MM.1S (cell line): ENCODE measurements at places on chromosomes 3 and 15.

GRCh38 chr3:141485641-141486495 lies 959 bp upstream of the RASA2 start:
- H3K4me3 ChIP-seq, result no peak overlapping the region; the same call in 1 of the 2 replicates
- no peaks in the 10 kb centered on the region for H3K27me3 ChIP-seq
- peaks cover 6% of the 10 kb centered on the region; the same call in 1 of the 2 replicates for H3K36me3 ChIP-seq

DNA sequence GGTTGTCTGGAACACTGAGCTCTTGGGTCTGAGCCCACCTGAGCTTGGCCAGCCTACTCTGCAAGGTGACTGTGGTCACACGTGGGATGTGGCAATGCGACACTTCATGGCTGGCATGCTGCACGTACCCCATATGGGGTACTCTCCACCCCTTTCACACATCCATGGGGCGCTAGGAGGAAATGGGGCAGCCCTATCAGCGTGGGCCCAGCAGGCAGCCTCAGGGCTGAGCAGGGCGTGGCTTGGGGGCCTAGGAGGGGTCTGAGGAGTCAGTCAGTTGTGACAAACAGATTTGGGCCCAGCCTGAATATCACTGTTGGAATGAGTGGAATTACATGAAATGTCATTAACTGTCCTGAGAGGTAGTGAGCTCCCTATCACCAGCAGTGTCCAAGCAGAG lies 82.3 kb upstream of the LINGO1 start:
- H3K27ac ChIP-seq, result no peak overlapping the region
- no peaks in the 10 kb centered on the region for H3K4me1 ChIP-seq
- H3K36me3 ChIP-seq, result no peaks in the 10 kb centered on the region
- peaks cover 73% of the 10 kb centered on the region for H3K27me3 ChIP-seq
- no peak for DNase-seq

- no peak overlapping the region for H3K27ac ChIP-seq
- no peak overlapping the region for H3K4me3 ChIP-seq
- no peak for DNase-seq
- no peaks in the 10 kb centered on the region for H3K36me3 ChIP-seq
Measured at GRCh38 chr3:37475435-37475834, 301.1 kb upstream of the LRRFIP2 start.

GRCh38 chr15:96358001-96358801 lies 27.7 kb downstream of the NR2F2 start:
- peak overlapping the region; percentile 75 for H3K4me3 ChIP-seq
- no peak for DNase-seq
- H3K4me1 ChIP-seq, result 0 out of 2 replicates have a peak, but pooled peaks cover 4% of the 10 kb centered on the region
- no peaks in the 10 kb centered on the region for H3K36me3 ChIP-seq
- H3K27ac ChIP-seq, result no peak overlapping the region
- peaks cover 64% of the 10 kb centered on the region for H3K27me3 ChIP-seq

- no peak for DNase-seq
- H3K27ac ChIP-seq, result no peak overlapping the region
- no peaks in the 10 kb centered on the region for H3K27me3 ChIP-seq
- H3K4me3 ChIP-seq, result no peak overlapping the region
Measured at GRCh38 chr3:31839144-31839917, 141.7 kb downstream of the OSBPL10 start.

DNA sequence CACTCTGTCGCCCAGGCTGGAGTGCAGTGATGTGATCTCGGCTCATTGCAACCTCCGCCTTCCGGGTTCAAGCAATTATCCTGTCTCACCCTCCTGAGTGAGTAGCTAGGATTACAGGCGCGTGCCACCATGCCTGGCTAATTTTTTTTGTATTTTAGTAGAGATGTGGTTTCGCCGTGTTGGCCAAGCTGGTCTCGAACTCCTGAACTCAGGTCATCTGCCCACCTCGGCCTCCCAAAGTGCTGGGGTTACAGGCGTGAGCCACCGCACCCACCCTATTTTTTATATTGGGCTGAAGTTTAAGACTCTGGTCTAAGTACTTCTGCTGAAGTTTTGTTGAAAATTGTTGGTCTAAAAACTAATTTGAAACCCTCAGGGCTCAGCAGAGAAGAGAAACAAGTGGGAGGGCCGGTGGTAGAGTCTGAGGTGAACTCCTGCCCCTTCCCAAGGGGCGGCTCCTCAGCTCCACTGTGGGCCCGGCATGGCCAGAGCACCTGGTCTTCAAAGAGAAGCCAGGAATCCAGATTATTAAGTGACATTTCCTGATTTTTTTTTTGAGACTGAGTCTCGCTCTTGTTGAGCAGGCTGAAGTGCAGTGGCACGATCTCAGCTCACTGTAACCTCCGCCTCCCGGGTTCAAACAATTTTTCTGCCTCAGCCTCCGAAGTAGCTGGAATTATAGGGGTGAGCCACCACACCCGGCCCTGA lies 4.0 kb downstream of the HDAC11 start:
- H3K27ac ChIP-seq, result no peak overlapping the region
- no peak overlapping the region for H3K4me3 ChIP-seq
- H3K27me3 ChIP-seq, result no peaks in the 10 kb centered on the region
- no peaks in the 10 kb centered on the region for H3K4me1 ChIP-seq

DNA sequence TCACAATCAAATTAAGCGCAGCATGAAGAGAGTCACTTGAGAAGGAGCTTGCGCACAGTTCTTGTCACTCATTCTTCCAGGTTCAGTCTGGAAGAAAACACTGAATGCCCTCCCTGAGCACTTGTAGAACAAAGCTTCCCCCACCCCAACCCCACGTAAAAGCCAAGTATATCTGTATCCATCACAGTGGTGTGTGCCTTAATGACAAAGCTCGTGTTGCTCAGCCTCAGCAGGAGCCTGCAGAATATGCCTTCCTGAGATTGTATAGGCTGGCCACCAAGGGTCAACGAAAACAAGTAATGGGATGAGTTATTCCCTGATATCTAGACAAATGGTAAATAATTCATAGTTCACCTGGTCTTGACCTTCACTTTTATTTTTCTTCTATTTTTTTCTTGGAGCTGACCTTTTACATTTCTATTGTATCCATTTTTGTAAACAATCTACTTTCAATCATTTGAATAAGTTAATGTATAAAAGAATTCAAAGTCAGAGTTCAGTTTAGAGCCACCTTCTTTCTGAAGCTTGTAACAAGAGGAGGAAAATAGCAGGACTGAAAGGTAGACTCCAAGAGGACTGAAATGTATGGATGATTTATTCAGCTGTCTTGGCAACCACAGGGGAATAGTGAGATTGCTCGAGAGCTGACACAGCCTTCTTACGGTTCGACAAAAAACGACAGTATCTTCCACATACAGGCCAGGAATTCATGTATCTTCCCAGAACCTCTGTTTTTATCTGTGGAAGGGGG lies 405.5 kb upstream of the TPM1 start:
- no peaks in the 10 kb centered on the region for H3K4me1 ChIP-seq
- no peak for DNase-seq
- no peaks in the 10 kb centered on the region for H3K36me3 ChIP-seq
- H3K27me3 ChIP-seq, result no peaks in the 10 kb centered on the region
- H3K4me3 ChIP-seq, result no peak overlapping the region
- no peak overlapping the region for H3K27ac ChIP-seq

DNA sequence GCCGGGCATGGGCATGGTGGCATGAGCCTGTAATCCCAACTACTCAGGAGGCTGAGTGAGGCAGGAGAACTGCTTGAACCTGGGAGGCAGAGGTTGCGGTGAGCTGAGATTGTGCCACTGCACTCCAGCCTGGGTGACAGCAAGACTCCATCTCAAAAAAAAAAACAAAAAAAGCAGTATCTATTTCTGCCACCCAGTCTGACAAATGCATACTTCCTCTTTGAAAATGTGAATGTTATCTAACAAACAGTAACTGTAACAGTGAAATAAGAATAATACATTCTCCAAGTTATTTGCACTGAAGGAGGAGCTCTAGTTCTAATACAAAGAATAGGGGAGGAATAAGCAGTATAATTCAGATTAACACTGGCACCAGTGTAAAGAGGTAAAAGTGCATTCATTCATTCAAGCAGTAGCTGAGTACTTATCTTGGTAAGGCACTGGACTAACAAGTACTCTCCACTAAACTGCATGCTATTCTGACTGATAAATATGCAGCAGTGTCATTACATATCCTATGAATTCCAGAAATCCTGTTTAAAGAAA lies 12.9 kb downstream of the VPS13C start:
- peak overlapping the region; percentile 2; the same call in 1 of the 2 replicates for H3K4me3 ChIP-seq
- H3K36me3 ChIP-seq, result no peaks in the 10 kb centered on the region
- H3K4me1 ChIP-seq, result peaks cover 14% of the 10 kb centered on the region
- H3K27ac ChIP-seq, result peak overlapping the region; percentile 37; the same call in 1 of the 2 replicates
- no peak for DNase-seq
- H3K27me3 ChIP-seq, result no peaks in the 10 kb centered on the region

DNA sequence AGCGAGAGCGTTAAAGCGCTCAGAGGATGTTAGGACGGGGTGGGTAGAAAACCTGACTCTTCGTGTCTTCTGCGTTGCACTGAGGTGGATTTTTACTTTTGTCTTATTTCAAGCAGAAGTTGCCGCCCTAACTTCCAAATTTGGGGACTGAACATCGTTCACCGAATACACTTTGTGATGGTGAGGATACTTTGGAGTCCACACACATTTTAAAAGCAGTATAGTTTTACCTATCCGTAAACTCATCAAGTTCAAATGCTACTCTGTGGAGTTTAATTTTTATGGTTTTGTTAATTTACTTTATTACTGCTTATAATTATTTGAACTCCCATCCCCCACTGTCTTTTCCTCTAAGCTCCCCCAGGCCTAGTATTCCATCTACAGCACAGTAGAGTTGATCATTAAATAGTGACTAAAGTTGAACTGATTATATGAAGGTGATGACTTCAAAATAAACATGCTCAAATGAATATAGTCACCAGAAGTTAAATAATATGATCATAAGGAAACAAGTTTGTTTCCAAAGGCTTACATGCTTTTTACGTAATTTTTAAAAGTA lies 617 bp upstream of the EOGT start:
- no peak for DNase-seq
- peak overlapping the region; percentile 18; the same call in 1 of the 2 replicates for H3K27ac ChIP-seq
- H3K27me3 ChIP-seq, result no peaks in the 10 kb centered on the region

DNA sequence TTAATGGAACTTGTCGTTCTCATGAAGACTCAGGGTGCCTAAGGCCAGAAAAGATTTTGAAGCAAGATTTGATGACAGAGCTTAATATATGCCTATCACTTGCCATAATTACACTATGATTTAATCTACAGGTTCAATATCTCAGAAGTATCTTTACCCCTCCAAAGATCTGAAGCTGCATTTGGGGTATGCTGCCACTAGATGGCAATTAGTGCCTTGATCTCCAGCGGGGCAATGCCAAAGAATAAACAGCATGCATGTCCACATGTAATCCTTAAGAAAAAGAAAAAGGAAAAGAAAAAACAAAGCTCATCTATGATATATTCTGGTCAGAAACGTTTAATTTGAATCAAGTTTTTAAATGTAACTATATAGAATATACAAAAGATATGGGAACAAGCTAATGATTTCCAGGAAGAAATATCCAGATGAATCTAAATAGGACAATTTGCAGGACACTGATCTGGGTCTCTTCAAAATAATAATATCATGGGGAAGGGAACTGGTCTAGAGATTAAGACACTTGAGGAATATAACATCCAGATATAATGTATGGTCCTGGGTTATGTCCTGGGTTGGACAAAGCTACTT lies 55.0 kb upstream of the SOX14 start:
- no peak overlapping the region for H3K27ac ChIP-seq
- no peaks in the 10 kb centered on the region for H3K4me1 ChIP-seq
- no peaks in the 10 kb centered on the region for H3K36me3 ChIP-seq

DNA sequence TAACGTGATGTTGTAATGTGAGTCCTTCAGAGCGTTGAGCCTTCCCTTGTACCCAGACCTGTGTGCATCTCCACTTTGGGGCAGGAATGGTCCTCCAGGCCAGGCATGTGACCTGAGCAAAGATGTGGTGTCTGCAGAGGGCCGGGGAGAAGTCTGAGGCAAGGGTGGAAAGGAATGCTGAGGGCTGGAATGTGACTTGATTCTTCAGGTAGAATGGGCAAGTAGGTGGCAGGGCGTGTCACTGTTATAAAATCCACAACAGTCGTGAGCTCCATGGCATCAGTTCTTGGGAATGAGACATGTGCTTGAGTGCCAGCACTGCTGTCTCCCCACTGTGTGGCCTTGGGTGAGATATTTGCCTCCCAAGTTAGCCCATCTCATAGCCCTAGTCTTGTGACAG lies 24.0 kb upstream of the BSN start:
- H3K4me3 ChIP-seq, result no peak overlapping the region
- H3K27me3 ChIP-seq, result no peaks in the 10 kb centered on the region
- DNase-seq, result no peak
- H3K4me1 ChIP-seq, result no peaks in the 10 kb centered on the region

DNA sequence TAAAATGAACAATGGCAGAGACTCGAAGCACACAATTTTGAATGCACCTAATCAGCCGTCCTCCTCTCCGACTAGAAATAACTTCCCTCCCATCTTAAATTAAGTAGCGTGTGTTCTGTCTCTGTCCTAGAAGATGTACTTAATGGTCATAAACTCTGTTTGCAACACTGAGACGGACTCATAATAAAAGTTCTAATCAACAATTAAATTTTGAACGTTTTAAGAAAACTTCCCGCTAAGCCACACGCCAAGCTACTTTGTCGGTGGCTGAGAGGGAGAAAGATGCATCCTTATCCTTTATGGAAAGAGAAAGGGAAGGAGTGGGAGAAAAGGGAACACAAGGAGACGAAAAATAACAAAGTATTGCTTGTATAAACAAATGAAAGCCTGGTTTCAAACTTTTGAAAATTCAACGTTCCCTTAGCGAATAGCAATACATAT lies 989 bp downstream of the GNB4 start:
- H3K4me3 ChIP-seq, result peak overlapping the region; percentile 62
- no peak for DNase-seq
- peaks cover 16% of the 10 kb centered on the region; the same call in 1 of the 2 replicates for H3K27me3 ChIP-seq

GRCh38 chr15:58779554-58779953 lies 8.5 kb downstream of the MINDY2 start:
- no peak for DNase-seq
- H3K4me1 ChIP-seq, result peaks cover 6% of the 10 kb centered on the region; the same call in 1 of the 2 replicates
- H3K36me3 ChIP-seq, result no peaks in the 10 kb centered on the region
- H3K27ac ChIP-seq, result no peak overlapping the region

- H3K27ac ChIP-seq, result no peak overlapping the region
- no peaks in the 10 kb centered on the region for H3K36me3 ChIP-seq
- H3K27me3 ChIP-seq, result no peaks in the 10 kb centered on the region
- DNase-seq, result no peak
Measured at GRCh38 chr3:125123451-125124305, 67.9 kb upstream of the HEG1 start.

- H3K27ac ChIP-seq, result no peak overlapping the region
- peaks cover 5% of the 10 kb centered on the region; the same call in 1 of the 2 replicates for H3K27me3 ChIP-seq
- H3K4me3 ChIP-seq, result no peak overlapping the region
- no peak for DNase-seq
- H3K4me1 ChIP-seq, result no peaks in the 10 kb centered on the region
Measured at GRCh38 chr15:34755419-34755773, 598 bp upstream of the GJD2 start.

GRCh38 chr15:38593524-38593923 lies 28.9 kb upstream of the RASGRP1 start:
- no peak overlapping the region for H3K4me3 ChIP-seq
- no peaks in the 10 kb centered on the region for H3K4me1 ChIP-seq
- no peak overlapping the region for H3K27ac ChIP-seq
- no peaks in the 10 kb centered on the region for H3K27me3 ChIP-seq

- H3K4me1 ChIP-seq, result 0 out of 2 replicates have a peak, but pooled peaks cover 4% of the 10 kb centered on the region
- no peak overlapping the region for H3K4me3 ChIP-seq
- DNase-seq, result no peak
- H3K27me3 ChIP-seq, result no peaks in the 10 kb centered on the region
Measured at GRCh38 chr3:4866866-4867265, 112.4 kb upstream of the BHLHE40 start.
